ENCODE measurements at places on chromosomes 12 and 14. TPM values are rescaled to one million over a fixed set of nuclear protein-coding genes. Genes with fewer than 3 reads are reported as not detected.
A peak's percentile ranks its signal among the peaks of the same experiment; 100 is the strongest.

CCDC177 gene
- total RNA-seq, result not detected

SDR9C7 gene
- total RNA-seq, result not detected

PTPRQ gene
- total RNA-seq, result not detected

TARBP2 gene
- 36.1 TPM for total RNA-seq

KRT3 gene
- total RNA-seq, result not detected

ZNF891 gene
- total RNA-seq, result 0.22 TPM

C12orf42 gene
- total RNA-seq, result not detected

EPYC gene
- not detected for total RNA-seq

DNA sequence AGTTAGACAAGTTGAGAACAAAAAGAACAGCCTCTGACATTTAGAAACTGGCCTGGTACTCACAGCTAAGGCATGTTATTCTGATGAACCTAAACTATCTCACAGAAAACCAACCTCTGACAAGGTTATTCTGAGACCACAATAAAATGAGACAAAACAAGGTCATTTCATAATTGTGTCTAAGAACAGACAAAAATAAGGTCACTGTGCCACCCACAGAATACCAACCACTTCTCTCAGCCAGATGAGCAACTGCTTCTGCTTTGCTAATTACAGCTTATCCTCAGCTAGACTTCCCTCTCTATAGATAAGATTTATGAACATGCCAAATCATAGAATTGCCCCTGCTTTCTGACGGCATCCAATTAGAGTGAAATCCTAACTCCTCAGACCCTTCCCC is 52.2 kb upstream of the CRACR2A start:
- no peak for DNase-seq

GRCh38 chr14:103520657-103521437 is 1.8 kb downstream of the CKB start:
- peak; percentile 45 for DNase-seq

GRCh38 chr12:8034802-8035201 is 2.3 kb downstream of the FOXJ2 start:
- no peak for DNase-seq

DNA sequence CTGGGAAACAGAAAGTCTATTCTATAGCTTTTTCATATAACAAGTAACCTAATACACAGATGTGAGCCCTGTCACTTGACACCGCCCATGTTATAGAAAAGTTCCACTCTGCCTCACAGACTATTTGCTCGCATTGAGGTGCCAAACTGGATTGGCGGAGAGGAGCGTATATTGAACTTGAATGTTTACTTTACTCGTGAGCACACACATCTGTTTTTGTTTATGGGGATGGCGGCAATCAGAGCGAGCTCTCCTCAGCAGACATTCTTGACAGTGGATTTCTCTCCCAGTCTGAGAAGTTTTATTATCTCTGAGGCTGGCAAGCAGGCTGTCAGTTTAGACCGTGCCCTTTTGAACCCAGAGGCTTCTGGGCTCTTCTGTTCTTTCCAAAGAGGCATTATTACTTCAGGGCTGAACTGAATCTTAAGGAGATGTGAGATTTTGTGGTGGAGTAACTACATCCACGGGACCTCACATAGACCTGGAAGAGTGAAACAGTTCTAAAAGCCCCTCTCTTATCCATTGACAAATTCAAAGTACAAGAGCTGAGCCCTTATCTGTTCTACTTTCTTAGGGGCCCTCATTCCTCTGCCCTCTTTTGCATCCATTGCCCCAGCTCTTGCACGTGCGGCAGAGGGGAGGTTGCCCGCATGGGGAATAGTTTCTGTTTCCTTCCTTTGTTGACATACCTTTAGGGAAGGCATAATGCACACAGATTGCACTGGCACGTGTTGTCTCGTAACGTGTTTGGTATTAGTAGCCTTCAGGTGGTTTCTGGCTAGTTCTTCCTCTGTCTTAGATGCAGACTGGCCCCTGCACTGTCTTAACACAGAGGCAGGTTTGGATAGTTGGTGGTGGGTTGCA is 68.2 kb downstream of the DRAM1 start:
- DNase-seq, result no peak

DNA sequence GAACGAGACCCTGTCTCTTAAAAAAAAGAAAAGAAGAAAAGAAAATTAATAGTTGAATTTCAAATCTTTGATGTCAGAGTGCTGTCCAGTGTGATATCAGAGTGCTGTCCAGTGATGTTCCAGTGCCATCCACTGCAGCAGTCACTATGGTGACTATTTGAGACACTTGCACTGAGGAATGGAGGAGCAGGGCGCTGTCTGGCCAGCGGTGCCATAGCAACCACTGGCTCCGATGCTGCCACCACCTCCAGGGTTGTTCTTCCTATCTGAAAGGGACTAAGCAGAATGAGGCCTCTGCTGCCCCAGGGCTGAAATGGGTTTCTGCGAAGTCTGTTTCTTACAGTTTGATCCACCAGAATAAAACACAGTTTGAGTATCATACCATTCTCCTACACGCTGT is 272.9 kb downstream of the NUAK1 start:
- DNase-seq, result no peak

DNA sequence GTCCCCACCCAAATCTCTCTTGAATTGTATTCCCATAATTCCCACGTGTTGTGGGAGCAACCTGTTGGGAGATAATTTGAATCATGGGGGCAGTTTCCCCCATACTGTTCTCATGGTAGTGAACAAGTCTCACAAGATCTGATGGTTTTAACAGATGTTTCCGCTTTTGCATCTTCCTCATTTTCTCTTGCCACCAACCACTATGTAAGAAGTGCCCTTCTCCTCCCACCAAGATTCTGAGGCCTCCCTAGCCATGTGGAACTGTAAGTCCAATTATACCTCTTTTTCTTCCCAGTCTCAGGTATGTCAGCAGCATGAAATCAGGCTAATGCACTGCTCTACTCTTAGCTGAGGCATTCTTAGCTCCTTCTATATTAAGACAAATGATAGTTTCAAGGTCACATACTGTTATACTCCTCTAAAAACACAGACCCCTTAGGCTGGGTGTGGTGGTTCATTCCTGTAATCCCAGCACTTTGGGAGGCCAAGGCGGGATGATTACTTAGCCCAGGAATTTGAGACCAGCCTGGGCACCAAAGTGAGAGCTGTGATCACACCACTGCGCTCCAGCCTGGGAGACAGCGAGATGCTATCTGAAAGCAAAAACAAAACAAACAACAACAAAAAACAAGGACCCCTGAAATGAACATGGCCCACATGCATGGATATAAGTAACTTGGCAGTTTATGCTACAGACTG is 3.6 kb downstream of the SCAF11 start:
- DNase-seq, result no peak

DNA sequence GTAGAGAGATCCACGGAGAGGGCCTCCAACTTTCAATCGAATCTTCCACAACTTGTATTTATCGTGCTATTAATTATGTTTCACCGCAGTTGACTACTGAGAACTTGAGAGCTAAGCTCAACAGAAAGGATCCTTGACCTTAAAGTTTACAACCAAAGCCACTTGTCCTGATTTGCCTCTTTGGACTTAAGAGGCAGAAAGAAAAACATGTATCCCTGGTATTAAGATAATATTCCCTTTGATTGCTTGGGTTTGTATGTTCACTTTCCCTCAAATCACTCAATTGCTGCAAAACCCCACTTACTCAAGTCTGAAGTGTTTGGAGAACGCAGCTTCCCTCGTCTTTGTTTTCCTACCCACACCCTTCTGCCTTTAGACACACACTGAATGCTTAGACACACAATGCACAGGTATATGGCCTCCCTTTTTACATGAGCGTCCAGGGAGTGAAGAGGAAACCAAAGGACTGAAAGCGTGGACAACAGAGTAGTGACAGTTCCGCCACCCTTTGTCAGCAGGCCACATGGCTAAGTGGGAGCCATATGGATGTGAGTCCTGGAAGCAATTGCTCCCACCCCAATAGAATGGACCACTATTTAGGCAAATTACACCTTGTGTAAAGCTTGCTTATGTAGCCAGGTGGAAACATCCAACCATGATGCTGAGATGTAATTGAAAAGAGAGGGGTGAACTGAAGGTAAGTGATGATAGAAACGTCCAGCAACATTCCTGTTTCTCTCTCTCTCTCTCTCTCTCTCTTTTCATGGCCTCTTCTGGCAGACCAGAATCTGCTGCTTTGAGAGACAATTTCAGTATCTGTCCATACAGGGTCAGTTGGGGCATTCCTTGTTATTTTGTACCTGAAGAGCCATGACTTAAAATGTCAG is 1.4 kb upstream of the PKP2 start:
- DNase-seq, result no peak

GRCh38 chr12:16605642-16606116 is 283 bp downstream of the LMO3 start:
- no peak for DNase-seq

DNA sequence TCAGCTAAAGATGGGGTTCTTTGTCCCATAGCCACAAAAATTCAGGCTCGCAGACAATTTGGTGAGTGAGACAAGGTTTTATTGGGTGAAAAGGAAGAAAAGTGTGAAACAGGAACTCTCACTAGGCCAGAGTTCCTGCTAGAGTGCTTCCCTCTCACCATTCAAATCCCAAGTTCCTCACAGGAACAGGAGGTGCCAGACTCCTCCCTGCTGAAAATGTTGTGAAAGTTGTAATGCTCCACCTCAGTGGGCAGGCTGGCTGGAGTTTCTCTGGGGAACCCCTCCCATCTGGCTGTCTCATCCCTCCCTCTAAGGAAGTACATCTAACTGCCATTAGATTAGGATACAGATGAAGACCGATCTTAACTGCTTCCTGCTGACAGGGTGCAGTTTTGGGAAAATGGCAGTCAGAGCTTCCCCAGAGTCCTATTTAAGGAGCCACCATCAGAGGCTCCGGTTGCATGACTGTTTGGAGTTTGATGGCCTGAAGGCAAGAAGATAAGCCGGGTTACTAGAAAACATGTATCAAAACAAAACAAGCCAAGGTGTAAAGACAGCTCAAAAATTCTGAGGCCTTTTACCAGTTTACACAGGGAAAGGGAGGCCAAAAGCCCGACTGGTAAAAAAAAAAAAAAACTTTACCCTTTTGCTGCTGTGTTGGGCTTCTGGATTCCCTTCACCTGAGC is 127.6 kb downstream of the FSCB start:
- no peak for DNase-seq

DNA sequence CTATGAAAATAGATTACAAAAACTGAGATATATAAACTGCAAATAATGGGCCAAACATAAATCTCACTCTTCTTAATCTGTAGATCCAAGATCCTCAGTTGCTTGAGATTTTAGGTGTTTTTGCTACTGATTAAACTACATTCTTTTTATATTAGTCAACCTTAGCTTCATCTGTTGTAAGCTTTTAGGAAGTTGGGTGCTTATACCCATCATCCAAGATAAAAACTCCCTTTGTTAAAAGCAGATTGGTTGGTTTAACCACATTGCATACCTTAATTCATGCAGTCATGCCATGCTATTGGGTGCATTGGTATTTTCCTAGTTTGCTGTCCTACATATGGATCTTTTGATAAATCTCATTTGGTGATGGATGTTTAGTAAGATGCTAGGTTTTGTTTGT is 46.2 kb upstream of the DIP2B start:
- DNase-seq, result no peak

DNA sequence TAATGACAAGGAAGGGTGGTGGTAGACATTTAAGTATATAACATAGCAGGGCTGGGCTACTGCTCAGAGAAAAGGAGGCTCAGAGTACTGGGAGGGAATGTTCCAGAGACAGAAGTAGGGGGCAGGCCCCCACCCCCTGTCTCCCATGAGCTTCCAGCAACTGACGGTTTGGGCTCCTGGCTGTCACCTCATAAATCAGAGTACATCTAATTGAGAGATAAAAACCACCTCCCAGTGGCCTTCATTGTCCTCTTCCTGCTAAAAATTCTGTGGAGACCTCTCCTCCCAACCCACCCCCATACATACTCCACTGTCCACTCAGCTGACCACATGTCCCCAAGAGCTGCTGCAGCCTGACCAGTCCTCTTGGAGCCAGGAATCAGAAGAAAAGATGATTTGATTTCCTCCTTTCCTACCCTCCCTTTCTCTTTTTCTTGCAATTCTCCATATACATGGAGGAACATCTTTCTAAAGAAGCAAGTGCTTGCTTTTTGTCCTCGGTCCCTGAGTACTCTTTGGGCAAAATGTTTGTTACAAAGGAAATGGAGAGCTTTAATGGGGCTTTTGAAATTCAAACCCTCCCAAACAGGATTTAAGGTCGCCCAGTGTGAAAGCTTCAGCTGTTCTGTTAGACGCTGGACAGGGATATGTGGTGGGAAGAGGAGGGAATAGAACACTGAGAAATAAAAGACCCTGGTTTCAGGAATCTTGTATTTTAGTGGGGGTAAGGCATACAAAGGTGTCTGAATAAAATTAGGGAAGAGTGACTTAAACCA is 16.4 kb upstream of the KCNA5 start:
- no peak for DNase-seq

DNA sequence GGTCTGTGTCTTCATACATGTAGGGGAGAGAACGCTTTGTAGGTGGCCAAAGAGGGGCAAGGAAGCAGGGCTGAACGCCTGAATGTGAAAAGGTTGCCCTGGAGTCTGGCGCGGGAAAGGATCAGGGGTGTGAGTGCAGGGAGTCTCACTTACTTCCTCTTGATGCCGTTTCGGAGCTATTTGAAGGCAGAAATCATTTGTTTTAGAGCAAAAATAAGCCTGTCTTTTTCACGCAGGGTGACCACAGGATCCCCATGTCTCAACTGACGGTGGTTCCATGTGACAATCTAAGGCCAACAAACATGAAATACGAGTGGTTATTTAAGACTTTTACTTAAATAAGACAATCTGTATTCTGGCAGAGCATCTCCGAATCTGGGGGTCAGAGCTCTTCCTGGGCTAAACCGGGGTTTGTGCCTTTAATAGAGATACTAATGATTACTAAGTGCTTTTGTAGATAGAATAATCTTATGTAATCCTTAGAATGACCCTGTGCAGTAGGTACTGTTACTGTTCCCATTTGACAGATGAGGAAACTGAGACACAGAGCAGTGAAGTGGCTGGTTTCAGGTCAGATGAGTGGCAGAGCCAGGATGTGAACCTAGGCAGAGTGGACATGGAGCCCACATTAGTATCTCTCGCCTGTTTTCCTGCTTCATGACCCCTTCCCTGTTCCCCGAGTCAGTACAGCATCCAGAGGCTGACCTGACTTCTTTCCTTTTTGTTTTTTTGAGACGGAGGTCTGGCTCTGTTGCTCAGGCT is 1.9 kb downstream of the BRI3BP start:
- DNase-seq, result no peak

- DNase-seq, result no peak
Observed at GRCh38 chr14:23021889-23022442, 12.0 kb upstream of the C14orf93 start.

GRCh38 chr14:77589099-77589498 is 27.3 kb downstream of the SPTLC2 start:
- peak; percentile 78 for DNase-seq

- DNase-seq, result peak; percentile 54
Observed at GRCh38 chr12:31491841-31492598, 98.9 kb downstream of the DENND5B start.

DNA sequence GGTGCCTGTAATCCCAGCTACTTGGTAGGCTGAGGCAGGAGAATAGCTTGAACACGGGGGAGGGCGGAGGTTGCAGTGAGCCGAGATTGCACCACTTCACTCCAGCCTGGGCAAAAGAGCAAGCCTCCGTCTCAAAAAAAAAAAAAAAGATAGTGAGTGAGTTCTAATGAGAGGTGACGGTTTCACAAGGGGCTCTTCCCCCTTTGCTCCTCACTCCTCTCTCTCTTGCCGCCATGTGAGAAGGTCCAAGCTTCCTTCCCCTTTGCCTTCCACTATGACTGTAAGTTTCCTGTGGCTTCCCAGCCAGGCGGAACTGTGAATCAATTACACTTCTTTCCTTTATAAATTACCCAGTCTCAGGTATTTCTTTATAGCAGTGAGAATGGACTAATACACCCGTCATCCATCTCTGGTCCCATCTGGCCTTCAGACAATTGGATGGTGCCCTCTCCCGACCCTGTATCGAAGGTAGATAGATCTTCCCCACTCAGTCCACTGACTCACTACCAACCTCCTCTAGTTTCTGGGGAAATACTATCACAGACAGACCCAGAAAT is 27.0 kb upstream of the RCOR1 start:
- DNase-seq, result no peak

Measured in lung microvascular endothelial cell (primary cell).